ENCODE measurements at places on chromosomes 12 and 14. TPM values are rescaled to one million over a fixed set of nuclear protein-coding genes. Genes with fewer than 3 reads are reported as not detected.

GRCh38 chr12:25438638-25439037 lies 114.4 kb downstream of the LMNTD1 start:
- no peak for DNase-seq

DNA sequence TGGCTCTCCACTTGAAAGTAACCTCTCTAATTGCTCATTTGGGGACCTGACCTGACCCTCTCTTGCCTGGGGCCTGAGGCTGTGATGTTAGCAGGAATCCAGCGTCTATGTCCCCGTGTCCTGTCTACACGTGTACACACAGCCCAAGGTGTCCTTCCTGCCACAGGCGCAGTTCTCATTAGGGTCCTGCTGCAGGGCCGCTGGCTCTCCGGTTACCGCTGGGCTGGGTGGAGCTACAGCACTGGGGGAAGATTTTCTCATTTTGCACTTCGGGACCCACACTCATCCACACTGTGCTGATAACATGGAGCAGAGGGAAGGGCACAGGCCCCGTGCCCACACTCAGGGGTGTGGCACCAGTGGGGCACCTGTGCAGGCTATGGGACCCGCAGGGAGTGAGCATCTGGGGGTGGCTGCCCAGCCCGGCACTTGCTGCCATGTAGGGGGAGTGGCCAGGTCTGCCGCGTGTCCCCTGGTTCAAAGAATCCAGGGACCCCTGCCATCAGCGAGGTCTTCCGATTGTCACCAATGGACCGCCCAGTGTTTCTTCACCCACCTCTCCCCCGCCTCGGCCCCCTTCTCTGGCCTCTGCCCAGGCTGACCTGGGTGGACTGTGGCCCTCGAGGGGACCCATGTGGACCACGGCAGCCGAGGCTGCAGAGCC lies 98.7 kb upstream of the SFSWAP start:
- DNase-seq, result no peak

The CLEC2B gene
- total RNA-seq, result 158 TPM

DNA sequence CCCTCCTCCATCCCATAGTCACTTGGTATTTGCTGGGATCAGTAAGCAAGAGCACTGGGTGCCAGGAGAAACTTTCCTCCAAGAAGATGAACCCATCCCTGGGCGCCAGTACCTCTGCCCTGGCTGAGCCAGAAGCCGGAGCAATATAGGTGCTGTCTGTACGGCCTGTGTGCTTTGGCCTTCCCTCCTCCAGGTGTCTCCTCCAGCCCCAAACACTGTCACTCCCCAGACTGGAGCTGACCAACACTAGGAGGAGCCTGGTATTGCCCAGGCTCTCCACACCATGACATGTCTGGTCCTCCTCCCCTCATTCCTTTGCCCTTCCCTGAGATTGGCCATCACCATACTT lies 4.9 kb downstream of the GSTZ1 start:
- DNase-seq, result no peak
